ENCODE measurements at places on chromosomes 5 and 9. TPM values are rescaled to one million over a fixed set of nuclear protein-coding genes. Genes with fewer than 3 reads are reported as not detected.

- no peak for DNase-seq
These were observed 69.9 kb upstream of the PLPP1 start for GRCh38 chr5:55604611-55605067.

- no peak for DNase-seq
These were observed 166.1 kb upstream of the MOCS2 start for GRCh38 chr5:53275666-53276065.

- no peak for DNase-seq
These were observed 26.2 kb downstream of the TYRP1 start for GRCh38 chr9:12719431-12719830.

DNA sequence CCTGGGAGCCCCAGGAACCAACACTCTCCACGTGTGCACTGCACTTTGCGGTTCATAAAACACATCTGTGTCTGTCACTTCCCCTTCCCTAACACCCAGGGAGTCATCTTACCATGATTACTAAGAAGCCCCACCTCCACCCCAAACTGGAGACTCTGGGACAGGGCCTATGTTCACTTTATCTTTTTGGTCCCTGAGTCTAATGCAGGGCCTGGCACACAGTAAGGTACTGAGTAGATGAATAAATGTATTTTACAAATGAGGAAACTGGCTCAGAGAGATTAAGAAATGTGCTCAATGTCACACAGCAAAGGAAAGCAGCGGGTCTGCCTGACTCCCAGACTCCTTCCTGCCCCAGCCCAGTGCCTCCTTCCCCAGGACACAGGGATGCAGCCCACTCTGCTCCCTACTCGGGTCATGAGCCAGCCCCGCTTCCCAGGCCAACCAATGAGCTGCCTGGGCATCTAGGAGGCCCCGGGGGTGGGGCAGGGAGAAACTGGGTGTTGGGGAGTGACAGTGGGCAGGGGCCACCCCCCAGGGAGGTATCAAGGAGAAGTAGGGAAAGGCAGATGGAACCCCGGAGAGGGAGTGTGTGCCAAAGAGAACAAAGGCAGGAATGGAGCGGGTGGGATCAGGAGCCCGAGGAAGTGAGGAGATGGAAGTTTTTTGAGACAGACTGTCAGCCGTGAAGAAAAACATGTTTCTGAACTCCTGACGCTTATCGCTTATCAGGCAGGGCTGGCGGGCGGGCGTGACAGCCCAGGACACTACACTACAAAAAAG lies 30.5 kb downstream of the SHB start:
- DNase-seq: no peak

- DNase-seq: no peak
These were observed 93.1 kb downstream of the BOD1 start for GRCh38 chr5:173523388-173523787.

DNA sequence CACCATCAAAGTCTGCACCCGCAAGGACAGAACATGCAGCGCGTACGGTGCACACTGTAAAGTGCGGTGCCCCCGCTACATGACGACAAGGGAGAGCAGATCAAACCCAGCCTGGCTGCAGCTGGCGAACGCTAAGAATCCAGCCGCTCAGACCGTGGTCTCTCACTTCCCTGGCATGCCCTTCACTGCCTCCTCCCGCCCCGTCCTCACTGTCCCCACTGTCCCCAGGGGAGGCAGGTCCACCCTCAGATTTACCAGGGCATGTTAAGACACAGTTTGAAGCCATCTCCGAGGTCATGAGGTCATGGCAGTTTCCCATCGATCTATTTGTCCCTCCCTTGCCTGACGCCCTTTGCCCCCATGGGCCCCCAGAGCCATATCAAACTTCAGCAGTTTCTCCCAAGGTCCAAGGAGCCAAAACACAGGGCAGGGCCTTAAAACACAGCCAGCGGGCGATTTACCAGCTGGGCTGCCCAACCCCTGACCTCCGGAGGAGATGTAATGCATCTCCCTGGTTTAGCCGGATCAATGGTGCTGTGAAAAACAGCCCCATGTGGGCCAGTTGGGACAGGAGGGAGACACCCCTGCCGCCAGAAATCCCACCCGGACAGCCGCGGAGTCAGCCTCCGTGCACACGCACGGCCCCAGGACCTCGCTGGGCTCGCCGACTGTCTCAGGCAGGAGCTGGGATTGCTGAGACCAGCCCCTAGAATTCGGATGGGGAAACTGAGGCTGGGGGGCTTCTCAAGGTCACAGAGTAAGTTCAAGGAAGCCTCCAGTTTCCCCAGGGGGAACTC lies 52.3 kb upstream of the FUBP3 start:
- no peak for DNase-seq

DNA sequence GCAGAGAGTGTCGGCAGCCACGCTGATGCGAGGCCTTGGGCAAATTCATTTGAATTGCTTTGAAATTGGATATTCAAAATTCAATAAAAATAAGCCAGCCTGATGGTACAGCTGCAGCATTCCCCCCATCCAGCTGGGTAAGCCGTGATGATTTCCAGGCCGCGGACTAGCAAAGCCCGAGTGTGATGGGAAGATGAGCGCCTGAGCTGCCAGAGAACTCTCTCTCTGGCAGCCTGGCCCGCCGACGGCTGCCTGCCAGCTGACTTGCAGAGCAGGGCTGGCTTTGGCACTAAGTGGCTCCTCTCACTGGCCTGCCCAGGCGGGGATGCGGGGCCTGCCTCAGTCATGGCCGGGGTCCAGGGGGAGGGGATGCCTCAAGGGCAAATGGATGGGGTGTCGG lies 268.3 kb upstream of the WWC1 start:
- no peak for DNase-seq

DNA sequence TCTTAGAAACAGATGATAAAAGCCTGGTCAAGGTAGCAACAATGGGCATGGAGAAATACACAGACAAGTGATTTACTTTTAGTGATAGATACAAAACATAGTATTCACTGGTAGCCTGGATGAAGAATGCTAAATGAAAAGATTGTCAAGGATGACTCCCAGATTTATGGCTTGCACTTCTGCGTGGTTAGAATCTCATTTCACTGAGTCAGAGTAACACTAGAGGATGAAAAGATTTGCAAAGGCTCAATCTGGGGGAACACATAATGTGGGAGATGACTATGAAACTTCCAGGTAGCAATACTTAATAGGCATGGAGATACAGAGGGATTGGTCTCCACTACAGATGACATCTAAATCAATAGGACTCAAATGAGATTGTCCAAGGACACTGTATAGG lies 38.4 kb downstream of the AGTPBP1 start:
- no peak for DNase-seq

- peak; percentile 26 for DNase-seq
These were observed 235.8 kb downstream of the ROR2 start for GRCh38 chr9:91714020-91714806.

DNA sequence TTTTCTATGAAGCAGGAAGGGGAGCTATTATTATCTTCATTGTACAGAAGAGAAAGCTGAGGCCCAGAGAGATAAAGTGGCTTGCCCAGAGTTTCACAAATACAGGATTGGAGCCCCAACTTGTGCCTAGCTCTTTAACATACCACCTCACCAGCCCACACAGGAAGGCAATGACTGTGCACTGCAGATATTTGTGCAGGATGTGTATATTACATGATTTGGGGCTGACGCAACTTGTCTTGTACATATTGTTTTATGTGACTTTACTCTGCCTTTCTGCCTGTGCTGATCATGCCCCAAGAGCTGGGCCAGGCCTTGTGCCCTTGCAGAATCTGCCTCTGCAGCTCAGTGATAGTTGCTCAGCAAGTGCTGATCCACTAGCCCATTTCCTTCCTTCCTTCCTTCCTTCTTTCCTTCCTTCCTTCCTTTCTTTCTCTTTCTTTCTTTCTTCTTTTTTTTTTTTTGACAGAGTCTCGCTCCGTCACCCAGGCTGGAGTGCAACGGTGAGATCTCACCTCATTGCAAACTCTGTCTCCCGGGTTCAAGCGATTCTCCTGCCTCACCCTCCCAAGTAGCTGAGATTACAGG lies 106.6 kb upstream of the TBCA start:
- DNase-seq: peak; percentile 73

DNA sequence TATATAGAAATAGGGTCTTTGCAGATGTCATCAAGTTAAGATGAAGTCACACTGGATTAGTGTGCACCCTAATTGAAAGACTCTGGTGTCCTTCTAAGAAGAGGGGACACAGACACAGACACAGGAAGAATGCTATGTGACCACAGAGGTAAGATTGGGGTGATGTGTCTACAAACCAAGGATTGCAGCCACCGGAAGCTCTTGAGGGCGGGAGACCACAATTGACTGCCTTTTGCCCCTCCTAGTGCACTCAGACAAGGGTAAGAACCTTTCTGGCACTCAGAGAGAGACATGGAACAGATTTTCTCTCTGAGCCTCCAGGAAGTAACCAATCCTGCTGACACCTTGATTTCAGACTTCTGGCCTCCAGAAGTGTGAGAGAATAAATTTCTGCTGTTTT lies 51.2 kb upstream of the ARAP3 start:
- no peak for DNase-seq

- no peak for DNase-seq
These were observed 459.2 kb downstream of the KIF4B start for GRCh38 chr5:155472780-155473179.

GRCh38 chr5:38316544-38317224 lies 58.3 kb downstream of the EGFLAM start:
- DNase-seq: no peak

GRCh38 chr9:90219548-90220118 lies 423.0 kb downstream of the DIRAS2 start:
- peak; percentile 22 for DNase-seq

DNA sequence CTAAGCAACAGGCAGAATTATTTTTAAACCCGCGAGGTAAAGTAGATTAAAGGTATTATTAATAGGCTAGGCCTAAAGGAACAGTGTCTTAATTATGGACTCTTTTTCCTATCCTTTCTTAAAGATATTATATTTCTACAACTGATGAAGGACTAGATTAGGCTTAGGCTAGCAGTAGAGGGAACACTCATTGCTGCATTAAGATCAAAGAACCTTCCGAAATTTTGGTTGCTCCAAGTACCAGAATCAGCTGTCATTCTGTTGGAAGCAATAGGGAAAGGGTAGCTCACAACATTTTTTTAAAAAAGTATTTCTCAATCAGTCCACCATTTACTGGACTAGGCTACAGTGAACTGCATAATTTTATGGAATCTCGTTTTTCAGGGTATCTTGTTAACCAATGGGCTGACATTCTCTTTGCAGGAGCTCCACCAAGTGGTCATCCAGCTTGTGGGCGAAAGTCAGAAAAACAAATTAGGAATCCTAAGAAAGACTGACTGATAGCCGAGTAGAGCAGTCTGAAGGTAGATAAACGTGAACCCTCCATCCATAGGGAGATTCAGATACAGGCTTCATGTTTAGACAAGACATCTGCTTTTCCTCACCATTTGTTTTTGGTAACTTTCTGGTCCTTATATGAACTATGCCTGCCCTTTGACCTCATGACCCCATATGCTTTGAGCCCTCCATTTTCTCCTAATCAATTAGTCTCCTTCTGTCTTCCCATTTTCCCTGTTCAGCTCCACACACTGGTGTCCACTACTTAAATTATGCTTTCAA lies 103.6 kb upstream of the CHD1 start:
- peak; percentile 29 for DNase-seq

- DNase-seq: no peak
These were observed 91.7 kb downstream of the RFK start for GRCh38 chr9:76302543-76302942.

DNA sequence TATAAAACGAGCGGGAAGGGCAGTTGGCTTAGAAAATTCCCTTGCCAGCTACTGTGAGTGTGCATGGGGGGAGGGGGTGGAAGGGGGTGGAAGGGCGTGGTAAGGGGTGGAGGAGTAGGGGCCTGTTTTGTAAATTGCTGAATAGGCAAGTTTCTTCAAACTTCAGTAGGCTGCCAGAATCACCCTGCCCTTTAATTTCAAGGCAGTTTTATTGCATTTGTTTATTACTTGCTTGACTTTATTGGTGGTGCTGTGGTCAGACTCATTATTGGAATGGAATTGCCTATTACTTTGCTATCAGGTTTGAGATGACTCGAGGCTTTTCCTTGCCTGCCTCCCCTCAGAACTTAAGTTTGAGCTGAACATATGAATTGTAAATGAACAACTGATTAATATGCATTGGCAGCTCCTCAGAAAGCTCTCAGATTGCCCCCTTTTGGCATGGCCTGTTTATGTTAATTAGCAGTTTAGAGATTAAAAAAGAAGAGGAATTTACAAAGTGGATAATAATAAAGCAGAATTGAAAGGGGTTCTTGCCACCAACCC lies 76.0 kb downstream of the SEMA6A start:
- no peak for DNase-seq

- no peak for DNase-seq
These were observed 508 bp upstream of the SNCAIP start for GRCh38 chr5:122311497-122311960.

- DNase-seq: no peak
These were observed 63.6 kb downstream of the CEP120 start for GRCh38 chr5:123359454-123360200.

GRCh38 chr9:118529210-118529609 lies 825.0 kb downstream of the TLR4 start:
- DNase-seq: no peak

- no peak for DNase-seq
These were observed 26.8 kb downstream of the FREM1 start for GRCh38 chr9:14883310-14883944.

- no peak for DNase-seq
These were observed 10.3 kb downstream of the SOHLH1 start for GRCh38 chr9:135689011-135689410.

DNA sequence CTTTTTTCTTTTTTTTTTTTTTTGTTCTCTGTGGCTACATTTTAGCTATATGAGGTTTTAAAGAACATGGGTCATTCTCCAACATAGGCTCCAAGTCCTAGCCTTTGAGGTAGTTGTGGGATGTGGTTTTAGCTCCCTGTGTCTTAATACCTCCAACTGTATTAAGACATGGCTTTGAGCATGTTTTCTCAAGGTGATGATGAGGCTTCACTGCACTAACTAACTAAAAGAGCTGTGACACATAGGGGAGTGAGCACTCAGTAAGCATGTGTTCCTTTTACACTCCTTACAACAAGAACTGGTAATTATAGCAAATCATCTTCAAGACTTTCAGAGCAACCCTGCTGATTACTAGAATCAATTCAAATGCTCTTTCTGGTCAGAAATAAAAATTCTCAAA lies 333.6 kb upstream of the CCNH start:
- DNase-seq: no peak

CCL19 gene
- total RNA-seq: not detected

CDKN2B-AS1 gene
- 0.70 TPM for total RNA-seq

FAM163B gene
- not detected for total RNA-seq

GZMA gene
- total RNA-seq: 4.2 TPM

SPAG8 gene
- 1.4 TPM for total RNA-seq

TGFBR1 gene
- 33.5 TPM for total RNA-seq

NUTM2F gene
- total RNA-seq: not detected

TOMM5 gene
- 75.7 TPM for total RNA-seq

ROPN1L gene
- 0.26 TPM for total RNA-seq

MRPL50 gene
- total RNA-seq: 11.6 TPM

PPIC gene
- total RNA-seq: not detected

FAM200C gene
- 0.46 TPM for total RNA-seq

CCDC180 gene
- 6.2 TPM for total RNA-seq

ALDH7A1 gene
- 4.8 TPM for total RNA-seq

C9orf152 gene
- total RNA-seq: not detected

CCL27 gene
- total RNA-seq: 3.7 TPM

PRDM9 gene
- not detected for total RNA-seq

MACROH2A1 gene
- total RNA-seq: 136 TPM

ORM1 gene
- total RNA-seq: not detected

ORM2 gene
- not detected for total RNA-seq

SYNPO gene
- 0.30 TPM for total RNA-seq

EPB41L4B gene
- total RNA-seq: 3.8 TPM

TCF7 gene
- total RNA-seq: 265 TPM

TAF11L5 gene
- not detected for total RNA-seq

PCDHA10 gene
- total RNA-seq: not detected

S100Z gene
- 1.9 TPM for total RNA-seq
